ENCODE measurements at places on chromosomes 3 and 15.

DNA sequence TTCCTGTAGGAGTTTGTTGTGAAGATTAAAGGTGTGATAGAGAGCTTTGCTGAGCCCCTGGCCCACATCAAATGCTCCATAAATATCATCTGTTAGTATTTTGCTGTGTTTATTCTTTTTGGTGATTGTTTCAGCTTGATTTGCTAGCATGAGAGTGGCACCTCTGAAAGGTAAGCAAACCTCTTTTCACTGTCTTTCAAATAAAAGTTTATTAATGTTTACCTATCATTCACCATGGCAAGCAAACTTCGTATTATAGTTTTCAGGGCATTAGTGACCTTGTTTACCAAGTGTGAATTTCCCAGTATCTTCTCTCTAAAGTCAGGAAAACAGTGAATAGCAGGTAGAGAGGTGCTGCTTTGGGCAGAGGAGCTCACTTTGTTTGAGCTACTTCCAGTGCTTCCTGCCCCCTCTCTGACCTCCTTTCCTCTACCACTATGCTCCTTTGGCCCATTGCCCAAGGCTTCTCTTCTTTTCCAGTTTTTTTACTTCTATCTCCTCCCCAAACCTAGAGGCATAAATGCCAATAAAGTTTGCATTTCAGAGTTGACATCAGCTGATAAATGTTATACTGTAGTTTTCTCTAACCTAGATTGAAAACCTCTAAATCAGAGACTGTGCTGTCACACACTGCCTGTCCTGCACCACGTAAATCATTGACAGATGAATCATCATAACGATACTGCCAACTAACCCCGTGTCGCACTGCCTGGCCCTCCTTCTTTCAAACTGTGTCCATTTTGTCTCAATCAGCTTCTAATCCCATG lies 569.0 kb downstream of the TUSC7 start:
- DNase-seq = peak; percentile 8

DNA sequence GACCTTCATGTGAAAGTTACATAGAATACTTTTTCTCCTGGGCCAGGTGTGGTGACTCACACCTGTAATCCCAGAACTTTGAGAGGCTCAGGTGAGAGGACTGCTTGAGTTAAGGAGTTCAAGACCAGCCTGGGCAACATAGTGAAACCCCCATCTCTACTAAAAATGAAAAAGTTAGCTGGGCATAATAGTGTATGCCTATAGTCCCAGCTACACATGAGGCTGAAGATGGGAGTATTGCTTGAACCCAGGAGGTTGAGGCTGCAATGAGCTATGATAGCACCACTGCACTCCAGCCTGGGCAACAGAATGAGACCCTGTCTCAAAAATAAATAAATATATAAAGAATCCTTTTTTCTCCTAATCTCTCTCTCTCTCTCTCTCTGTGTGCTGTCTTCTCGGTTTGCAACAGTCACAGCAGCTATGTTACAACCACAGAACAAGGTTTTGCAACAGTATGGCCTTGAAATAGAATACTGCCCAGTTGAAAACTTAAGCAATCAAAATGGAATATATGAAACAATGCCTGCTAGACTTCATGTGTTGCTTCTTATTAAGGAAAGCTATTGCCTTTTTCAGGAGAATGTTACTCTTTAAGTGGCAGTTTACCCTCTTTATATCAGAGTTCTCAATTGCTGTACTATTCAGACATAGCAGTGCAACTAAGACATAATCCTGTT lies 12.3 kb upstream of the DENND4A start:
- peak; percentile 92 for DNase-seq

DNA sequence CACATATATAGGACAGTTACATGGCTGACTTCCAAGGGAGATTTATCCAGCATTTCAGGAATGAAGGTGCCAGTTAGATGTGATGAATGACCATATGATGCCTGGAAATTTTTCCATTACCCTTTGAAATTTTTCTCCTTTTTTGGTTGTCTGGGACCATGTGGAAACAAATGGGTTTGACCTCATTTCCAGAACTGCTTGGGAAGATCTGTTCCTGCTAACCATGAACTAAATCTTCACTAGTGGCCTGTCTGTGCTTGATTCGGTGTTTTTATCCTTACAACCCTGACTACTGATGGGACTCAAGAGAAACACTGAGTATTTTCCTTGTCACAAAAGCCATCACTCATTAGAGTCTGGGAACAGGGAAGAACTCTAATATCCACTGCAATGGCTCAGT lies 409.4 kb downstream of the PDCD6IP start:
- peak; percentile 26 for DNase-seq

GRCh38 chr3:196192524-196193051 lies 18.6 kb downstream of the ZDHHC19 start:
- no peak for DNase-seq

GRCh38 chr3:101512396-101512645 lies 691 bp downstream of the SENP7 start:
- DNase-seq = no peak
